Muscle of leg (tissue), 16 donors: ENCODE measurements at places on chromosomes 12 and 14.
A peak's percentile ranks its signal among the peaks of the same experiment; 100 is the strongest.

GRCh38 chr12:47758584-47758833 lies 171 bp downstream of the RAPGEF3 start:
- DNase-seq = no peak

GRCh38 chr14:95134304-95134933 lies 22.9 kb downstream of the DICER1 start:
- DNase-seq = no peak

DNA sequence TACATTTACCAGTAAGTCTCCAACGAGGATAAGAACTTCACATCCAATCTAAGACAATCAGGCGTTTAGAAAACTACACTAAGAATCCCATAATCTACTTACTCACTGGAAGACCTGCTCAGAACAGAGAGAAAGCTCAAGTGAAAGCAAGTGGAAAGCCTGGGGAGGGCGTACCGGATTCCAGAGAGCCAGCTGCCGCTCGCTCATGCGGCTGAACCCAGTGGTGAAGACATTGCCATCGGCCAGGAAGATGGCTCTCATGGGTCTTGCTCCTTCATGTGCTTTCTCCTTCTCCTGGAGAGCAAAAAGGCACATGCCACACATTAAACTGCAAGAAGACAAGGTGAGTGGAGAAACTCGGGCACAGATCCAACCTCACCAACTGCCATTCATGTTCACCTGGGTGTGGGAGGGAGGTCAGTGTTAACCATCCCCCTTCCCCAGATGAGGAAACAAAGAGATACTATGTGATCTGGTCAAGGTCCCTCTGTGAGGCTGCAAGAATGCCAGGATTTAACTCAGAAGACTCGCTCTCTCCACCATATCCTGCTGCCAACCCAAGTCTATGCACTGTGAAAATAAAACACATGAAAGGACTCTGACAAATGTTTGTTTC lies 23.5 kb upstream of the SELPLG start:
- DNase-seq = no peak

DNA sequence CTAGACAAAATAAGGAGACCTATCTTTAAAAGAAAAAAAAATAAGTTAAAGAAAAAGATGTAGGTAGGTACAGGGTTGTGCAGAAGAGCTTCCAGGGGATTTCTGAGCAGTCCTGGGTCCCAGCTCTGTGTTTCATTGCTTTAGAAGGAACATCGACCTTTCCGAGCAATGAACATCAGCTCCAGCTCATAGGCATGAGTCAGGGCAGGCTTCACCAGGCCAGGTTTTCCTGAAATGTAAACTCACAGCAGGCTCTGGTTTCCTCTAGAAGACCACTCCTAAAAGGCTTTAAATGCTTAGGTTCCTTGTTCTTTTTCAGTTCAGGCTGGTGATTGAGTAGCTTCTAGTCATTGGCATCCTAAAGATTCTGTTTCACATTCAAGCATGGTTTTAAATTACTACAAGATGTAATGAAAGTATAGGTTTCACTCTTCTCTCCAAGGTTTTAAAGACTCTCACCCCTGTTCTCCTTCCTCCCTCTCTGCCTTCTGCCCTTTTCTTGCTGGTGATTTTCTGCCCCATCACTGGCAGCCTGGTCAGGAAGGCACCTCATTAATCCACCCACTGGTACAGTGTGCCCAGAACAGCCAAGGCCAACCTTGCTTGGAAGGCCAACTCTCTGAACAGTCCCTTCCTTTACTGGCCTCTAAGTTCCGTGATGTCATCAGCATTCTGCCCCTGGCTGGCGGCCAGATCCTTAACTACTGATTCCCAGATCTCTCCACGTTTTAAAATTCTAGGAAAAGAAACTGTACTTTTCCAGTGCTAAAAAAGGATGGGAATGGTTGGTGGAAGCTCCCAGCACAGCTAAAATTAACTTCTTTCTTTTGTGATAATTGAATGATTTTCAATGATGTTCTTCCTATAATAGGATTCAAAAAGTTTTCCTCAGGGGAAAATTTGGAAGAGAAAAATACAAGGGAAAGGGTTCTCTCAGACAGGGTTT lies 109.4 kb upstream of the HIF1A start:
- DNase-seq = peak; percentile 94

DNA sequence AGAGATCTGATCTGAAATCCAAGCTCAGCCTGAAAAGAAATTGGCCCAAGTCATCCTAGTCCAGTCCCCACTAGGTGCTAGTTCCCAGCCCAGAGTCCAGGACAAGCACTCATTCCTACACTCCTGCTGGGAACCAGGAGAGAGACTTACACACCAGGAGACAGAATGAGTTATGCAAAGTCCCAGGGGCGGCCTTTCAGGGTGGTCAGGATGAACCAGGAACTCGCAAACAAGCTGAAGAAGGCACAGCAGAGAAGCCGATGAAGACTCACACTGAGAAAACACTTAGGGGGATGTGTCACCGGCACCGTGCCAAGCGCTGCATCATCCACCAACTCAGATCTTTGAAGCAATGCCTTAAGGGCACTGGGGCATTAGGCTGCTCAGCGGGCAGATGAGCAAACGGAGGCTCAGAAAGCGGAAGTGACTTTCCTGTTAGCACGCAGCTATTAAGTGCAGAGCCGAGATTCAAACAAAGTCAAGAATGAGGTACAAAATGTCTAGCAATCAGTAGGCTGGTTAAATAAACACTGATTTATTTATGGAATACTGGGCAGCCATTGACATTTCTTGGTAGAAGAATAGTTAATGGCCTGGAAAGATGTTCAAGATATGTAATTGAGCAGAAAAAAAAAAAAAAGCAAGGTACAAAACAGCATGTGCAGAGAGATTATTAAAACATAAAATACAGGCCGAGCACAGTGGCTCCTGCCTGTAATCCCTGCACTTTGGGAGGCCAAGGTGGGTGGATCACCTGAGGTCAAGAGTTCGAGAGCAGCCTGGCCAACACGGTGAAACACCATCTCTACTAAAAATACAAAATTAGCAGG lies 78.7 kb downstream of the LRRC74A start:
- peak; percentile 65 for DNase-seq

- DNase-seq = no peak
Measured at GRCh38 chr14:32085845-32086383, 8.8 kb downstream of the ARHGAP5 start.
